NCI-H2107 (cell line): ENCODE measurements at places on chromosomes 7 and 10.

DNA sequence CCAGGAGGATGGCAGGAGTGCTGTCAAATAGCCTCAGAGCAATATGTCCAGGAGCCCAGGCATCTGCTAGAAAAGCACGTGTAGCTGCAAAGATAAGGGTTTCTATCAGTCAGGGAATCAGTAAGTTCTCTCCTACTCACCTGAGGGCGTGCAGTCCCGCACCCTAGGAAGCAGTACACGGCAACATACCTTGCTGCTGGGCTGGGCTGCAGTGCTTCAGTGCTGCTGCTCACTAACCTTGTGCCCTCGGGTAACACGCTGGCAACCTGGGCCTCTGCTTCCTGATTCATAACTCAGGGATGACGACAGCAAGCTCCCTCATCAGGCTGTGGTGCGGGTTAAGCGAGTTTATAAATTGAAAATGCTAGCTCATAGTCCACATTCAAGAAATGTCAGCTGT is 29.5 kb upstream of the CCNY start:
- DNase-seq: no peak

- DNase-seq: no peak
Measured at GRCh38 chr7:132504071-132504470, 72.2 kb downstream of the PLXNA4 start.

GRCh38 chr10:70331486-70332268 is 47.9 kb upstream of the NPFFR1 start:
- no peak for DNase-seq

DNA sequence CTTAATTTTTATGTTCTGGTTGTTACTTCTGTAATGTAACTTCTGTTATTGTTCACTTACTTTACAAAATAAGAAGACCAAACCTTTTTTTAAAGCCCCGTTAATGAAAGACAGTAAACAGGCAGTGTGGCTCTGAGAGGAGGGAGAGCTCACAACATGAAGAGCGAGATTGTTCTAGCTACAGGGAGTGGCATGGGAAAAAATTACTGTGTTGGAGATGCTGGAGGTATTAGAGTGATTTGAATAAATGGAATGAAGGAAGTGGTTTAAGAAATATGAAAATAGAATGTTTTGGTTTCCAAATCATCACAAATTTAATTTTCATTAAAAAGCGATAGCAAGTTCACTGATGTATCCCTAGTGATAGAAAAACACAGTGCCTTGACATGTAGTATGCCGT is 31.8 kb downstream of the REEP3 start:
- no peak for DNase-seq

- DNase-seq: no peak
Measured at GRCh38 chr10:93938140-93938539, 44.4 kb downstream of the SLC35G1 start.

- DNase-seq: no peak
Measured at GRCh38 chr10:50605951-50606270, 17.8 kb downstream of the SGMS1 start.

GRCh38 chr10:121596689-121597503 is 1.3 kb downstream of the FGFR2 start:
- no peak for DNase-seq

DNA sequence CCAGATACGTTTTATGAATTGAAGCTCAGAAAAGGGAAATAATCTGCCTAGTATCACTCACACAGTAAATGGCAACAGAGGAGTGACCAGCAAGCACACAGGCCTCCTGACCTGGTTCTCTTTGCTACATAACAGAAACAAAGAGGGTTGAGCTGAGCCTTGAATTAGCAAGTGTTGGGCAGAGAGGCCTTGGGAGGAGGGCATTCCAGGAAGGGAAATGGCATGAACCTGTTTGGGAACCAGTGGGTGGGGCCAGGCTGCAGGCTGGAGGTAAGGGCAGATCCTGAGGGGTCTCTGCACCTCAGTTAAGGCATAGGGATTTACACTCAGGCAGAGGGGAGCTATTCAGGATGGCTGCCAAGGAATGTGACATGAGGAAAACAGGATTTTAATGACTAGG is 24.8 kb upstream of the CYCS start:
- DNase-seq: no peak

DNA sequence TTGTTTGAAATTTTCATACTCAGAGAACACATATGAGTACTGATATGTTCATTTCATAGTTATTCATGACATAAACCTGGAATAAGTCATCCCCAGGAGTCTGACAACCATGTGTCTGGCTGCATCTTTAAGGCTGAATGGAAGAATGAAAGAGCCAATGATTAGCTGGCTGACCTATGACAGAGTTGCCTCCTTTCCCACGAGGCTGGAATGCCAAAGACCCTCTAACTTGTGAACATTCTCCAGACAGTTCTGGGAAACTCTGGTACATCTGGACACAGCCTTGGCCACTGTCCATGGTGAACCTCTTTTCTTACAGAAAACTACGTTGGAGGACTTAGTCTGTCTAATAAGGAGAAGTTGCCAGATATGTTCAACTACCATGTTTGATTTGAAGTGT is 380.8 kb upstream of the MKI67 start:
- no peak for DNase-seq

DNA sequence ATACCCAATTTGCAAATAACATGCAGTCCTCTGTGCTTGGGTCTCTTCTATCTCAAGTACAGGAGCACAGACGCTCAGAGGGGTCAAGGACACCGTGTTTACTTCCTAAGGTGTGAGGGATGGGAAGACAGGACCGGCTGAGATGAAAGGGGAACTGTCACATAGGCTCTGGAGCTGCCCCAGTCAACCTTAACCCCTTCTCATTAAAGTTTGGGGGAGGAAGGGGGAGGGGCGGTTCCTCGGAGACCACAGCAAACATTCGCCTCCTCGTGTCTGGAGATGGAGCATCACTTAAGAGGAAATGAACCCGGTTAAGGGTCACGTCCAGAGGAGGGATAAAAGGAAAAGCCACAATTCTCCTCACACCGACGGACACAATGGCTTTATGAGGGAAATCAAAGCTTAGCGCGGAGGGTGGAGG is 1.1 kb downstream of the SH3PXD2A start:
- no peak for DNase-seq

- DNase-seq: no peak
Measured at GRCh38 chr10:77940627-77941026, 14.1 kb upstream of the DLG5 start.

- DNase-seq: no peak
Measured at GRCh38 chr10:109456566-109457301, 466.6 kb downstream of the XPNPEP1 start.

DNA sequence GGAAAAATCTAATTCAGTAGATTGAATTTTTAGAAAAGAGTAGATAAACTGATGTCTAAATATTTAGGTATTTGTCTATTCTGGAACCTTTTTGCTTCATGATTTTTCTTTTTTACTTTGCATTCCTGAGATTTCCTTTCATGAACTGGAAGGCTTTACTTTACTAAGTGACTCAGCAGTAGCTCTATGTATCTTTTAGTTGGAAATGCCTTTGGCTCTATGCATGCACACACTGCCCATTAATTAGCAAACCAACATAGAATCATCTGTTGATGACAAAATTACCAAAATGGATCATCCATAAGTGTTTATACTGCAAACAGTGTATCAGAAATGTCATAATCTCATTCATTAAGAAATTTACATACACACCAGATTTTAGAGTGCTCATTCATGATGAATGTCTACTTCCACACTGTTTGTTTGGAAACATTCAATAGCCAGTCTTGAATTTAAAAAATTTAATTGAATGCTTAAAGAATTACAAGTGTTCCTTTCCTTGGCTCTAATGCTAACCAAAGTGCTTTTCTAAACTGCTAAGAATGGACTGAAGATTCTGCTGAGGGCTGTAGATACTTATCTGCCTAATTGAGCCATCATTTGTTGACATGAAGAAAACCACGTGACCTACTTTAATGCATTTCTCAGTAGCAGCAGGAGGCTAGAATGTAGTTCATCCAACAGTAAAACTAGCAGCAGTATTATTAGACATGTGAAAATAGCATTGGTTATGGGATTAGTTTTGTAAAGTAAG is 282.0 kb downstream of the ADK start:
- no peak for DNase-seq

GRCh38 chr10:23630885-23631284 is 192.0 kb downstream of the OTUD1 start:
- no peak for DNase-seq
